ENCODE measurements at places on chromosomes 3 and 15.

- no peak for DNase-seq
Observed at GRCh38 chr15:42933886-42934667, 13.5 kb upstream of the TTBK2 start.

DNA sequence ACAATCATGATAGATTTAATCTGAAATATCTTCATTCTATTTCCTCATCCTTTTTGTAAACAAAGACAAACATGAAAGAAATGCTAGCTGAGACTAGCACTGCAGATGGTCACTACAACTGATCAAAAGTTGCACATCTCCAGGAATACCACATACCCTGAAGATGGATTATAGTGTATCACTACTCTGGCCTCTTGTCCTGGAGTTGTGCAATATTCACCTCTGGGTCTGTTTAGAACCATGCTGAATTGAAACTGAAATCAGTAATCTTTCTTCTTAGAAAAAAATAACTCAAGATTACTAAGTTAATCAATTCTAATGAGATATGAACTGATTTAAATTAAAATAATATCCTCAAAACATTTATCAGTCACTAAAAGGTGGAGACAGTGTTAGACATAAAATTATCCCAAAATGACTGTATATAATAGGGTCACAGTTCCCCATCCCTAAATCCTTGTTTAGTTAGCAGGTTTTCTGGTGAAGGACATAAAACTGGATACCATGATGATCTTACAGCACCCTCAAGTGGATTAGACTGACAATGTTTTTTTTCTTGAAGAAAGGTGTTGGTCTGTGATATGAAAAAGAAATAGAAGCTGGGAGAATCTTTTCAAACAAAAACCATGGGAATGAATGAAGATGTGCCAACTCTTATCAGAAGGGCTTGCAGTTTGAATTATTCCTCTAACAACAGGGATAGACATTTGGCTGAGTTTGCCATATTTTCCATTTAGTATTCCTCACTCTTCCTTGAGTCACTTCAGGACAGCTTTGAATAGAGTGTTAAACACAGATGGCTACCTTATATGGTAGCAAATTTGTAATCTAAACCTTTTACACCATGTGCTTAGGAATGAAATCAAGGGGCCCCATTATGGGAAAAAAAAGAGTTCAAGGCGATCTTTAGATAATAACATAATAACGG lies 7.1 kb upstream of the TTC14 start:
- DNase-seq: no peak

DNA sequence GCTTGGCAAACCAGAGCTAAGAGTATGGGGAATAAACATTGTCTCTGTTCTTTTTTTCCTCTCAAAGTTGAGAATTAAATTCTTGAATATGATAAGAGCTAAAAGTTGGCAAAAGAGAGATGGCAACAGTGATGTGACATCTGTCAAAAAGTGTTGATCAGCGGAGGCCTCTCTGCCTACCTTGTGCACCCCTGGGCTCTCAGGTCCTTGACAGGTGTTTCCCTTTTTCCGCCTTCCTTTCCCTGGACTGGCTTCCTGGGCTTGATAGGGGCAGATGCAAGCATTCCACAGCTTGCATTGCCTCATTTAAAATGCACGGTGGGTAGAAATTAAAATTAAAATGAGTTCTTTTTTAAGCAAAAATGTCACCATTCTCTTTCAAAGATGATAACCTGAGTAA lies 84.2 kb downstream of the NSUN3 start:
- DNase-seq: no peak

GRCh38 chr3:13844286-13844685 lies 35.6 kb downstream of the WNT7A start:
- no peak for DNase-seq

DNA sequence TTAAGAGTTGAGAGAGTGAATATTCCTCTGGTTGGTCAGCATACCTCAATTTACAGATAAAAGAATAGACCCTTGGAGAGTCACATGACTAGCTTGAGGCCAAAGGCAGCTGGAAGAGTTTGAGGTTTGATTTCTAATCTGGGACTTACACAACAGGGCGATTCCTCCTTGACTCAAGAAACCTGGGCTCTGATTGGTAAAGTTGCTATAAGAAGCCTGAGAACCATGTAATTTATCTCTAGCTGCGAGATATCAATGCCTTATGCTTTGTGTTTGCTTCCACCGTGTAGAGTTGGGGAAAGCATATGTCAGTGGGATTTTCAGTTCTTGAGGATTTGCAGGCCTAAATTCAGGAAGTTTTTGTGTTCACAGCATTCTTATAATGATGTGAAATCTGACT lies 206.0 kb downstream of the KLHL25 start:
- DNase-seq: no peak

DNA sequence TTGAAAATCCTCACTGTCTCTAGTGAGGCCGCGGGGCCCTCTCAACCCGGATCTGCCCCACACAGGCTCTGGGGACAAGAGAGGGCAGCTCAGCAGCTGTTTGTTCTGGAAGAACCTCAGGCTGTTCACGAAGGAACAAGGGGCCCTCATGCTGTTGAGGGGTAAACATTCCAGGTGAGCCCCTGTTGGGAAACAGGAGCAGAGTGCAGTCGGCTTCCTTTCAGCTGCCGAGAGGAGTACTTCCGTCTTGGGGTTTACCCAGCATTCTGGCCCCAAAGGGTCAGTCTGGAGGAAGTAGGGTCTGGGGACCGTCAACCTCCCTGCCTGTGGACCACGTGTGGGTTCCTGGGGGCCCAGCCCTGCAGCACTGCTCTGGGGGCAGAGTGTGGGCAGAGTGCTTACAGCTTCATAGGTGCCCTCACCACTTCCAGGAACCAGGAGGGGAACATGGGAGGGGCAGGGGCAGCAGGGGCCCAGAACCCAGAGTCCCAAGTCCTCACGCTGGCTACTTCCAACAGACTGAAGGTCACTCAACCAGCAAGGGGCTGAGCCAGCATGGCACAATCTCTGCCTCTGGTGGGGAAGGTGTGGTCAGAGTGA lies 49.2 kb upstream of the CTSH start:
- no peak for DNase-seq

- no peak for DNase-seq
Observed at GRCh38 chr3:158820521-158820920, 18.7 kb downstream of the MFSD1 start.

DNA sequence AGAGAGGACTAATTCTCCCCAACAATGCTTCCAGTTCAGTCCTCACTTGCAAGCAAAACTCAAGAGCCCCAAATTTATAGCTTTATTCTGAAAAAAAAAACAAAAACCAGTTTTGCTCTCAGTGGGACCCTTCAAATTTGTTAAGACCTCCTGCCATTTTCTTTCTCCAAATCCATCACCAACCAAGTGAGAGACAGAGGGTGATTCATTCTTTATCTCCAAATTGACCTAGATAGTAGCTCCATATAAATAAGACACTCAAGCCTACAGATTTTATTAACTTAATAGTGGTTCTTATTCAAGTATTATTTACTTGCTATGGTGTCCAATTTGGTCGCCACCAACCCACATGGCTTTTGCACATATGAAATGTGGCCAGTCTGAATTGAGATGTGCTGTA lies 195.8 kb downstream of the RORA start:
- no peak for DNase-seq

GRCh38 chr15:95591886-95592285 lies 738.6 kb upstream of the NR2F2 start:
- DNase-seq: no peak

DNA sequence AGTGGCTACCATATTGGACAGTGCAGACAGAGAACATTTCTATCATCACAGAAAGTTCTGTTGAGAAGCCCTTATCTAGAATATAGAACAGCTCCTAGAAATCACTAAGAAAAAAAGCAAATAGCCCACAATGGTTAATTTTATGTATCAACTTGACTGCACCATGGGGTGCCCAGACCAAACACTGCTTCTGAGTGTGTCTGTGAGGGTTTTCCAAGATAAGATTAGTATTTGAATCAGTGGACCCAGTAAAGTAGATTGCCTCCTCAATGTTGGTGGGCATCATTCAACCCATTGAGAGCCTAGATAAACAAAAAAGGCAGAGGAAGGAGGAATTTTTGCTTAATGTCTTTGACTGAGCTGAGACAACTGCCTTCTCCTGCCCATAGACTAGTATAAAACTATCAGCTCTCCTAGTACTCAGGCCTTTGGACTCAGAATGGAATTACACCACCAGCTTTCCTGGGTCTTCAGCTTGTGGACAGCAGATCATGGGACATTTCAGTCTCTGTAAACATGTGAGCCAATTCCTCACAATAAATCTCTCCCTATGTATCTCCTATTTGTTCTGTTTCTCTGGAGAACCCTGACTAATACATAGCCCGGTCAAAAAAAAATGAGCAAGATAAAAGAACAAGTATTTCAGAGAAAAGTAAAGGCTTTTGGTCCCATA lies 55.9 kb upstream of the OXTR start:
- no peak for DNase-seq

- no peak for DNase-seq
Observed at GRCh38 chr3:189737071-189737470, 105.9 kb downstream of the TP63 start.

GRCh38 chr3:148903022-148903442 lies 37.9 kb downstream of the CPA3 start:
- no peak for DNase-seq

- no peak for DNase-seq
Observed at GRCh38 chr3:112018712-112019111, 15.8 kb upstream of the TMPRSS7 start.
